ENCODE measurements at places on chromosomes 7 and 10.
A peak's percentile ranks its signal among the peaks of the same experiment; 100 is the strongest.

GRCh38 chr10:69362471-69362954, 54.2 kb downstream of the TACR2 start:
- DNase-seq: no peak

DNA sequence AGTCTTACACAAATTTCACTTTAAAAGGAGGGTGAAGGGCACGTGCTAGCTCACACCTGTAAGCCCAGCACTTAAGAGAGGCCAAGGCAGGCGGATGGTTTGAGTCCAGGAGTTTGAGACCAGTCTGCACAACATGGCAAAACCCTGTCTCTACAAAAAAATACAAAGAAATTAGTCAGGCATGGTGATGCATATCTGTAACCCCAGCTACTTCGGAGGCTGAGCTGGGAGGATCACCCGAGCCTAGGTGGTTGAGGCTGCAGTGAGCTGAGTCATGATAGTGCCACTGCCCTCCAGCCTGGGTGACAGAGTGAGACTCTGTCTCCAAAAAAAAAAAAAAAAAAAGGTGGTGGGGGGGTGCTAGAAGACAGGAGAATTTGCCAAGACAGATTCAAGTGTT, 237.3 kb upstream of the KLF14 start:
- DNase-seq: peak; percentile 61

DNA sequence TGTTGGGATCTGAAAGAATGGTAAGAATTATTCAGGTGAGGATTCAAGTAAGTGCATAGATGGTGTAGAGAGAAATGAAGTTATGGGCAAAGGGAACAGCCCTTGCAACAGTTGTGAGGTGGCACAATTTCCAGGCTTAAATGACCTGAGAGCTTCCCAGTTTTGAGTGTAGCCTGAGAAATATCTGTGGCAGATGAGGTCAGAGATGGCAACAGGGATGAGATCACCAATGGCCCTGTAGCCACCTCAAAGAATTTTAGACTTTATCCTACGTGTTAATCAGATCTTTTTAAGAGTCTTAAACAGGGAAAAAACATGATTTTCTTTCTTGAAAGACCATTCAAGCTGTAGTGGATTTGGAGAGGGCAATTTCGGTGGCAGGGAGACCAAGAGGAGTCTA, 1.9 kb upstream of the NRF1 start:
- DNase-seq: no peak

GRCh38 chr10:86017841-86018734, 348.5 kb downstream of the GRID1 start:
- DNase-seq: no peak

GRCh38 chr10:59387951-59388670, 25.8 kb upstream of the FAM13C start:
- DNase-seq: no peak

Data from activated CD4-positive, alpha-beta T cell treated with anti-CD3 and anti-CD28 coated beads, Interleukin-2, amount 50 U/mL, for 4 hours (primary cell).